ENCODE measurements at places on chromosomes 2 and 18.

DNA sequence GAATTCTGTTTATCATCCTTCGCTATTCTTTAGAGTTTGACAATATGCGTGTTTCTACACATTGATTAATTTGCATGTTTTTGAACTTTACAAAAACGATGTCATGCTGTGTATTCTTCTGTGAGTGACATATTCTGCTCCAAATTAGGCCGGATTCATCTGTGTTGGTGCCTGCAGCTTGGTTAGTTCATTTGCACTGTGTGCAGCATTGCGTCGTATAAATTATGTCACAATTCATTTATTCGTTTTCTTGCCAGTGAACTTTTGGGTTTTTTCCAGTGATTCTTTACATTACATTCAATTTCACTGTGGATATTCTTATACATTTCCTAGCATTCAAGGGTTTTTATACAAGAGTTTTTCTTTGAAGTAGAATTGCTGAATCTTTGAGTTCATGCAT lies 118.3 kb downstream of the KCNF1 start:
- no peak for DNase-seq

DNA sequence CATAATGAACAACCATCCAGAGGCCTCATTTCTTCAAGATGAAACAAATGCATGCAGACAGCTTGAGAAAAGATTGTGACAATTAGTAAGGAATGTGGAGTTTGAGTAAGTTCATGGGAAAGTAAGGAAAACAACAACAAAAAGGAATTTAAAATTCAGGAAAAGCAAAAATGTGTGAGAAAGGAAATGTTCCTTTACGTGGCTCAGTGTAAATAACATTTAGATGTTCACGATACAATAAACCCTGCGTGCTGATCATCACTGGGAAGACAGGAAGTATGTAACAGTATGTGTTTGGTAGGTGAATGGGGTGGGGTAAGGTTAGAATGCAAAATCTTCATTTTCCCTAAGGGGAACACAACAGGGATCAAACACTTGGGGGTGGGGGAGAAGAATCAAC lies 72.7 kb downstream of the TRIP12 start:
- DNase-seq, result no peak

DNA sequence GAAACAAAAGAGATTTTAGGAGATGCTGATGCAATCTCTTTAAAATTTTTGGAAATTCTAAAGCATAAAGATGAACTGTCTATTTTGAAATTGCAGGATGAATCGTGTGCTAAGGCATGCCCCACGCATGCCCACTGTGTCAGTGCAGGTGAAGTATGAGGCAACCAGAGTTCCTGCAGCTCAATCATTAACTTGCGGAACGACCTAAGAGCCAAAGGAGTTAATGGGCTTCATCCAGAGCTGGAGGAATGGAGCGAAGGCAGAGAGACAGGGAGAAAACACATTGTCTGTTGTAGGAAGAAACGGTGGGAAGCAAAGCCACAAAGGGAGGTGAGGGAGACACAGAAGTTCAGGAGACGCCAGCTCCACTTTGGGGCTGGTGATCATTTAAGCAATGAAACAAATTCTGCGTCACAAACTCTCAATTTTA lies 265.2 kb downstream of the CCDC85A start:
- DNase-seq, result no peak

DNA sequence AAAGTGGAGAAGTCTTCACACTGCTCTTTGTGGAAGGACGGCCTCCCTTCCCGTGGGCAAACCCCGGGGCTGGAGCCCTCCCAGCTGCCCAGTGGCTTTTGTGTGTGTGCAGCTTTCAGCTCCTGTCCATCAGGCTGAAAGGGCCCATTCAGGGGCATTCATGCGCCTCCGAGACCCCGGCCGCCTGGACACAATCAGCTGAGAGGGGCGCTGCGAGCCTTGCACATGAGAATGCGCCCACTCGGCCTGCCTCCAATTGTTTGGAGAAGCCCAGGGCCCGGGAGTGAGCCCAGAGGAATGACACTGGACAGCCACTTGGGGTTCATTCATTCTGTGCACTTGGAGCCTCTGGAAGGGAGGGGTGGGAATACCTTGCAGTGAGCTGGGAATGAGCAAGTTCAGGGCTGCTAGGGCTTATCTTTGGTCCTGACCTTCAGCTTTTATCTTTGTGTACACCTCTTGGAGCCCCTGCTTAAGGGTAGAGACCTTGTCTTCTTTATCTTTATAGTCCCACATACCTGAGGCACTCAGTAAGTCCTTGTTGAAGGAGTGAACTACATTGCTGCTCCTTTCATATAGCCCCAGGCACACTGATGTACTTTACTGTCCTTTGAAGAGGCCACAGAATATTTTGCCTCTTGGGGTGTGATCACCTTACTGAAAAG lies 56.5 kb downstream of the TCF7L1 start:
- no peak for DNase-seq

DNA sequence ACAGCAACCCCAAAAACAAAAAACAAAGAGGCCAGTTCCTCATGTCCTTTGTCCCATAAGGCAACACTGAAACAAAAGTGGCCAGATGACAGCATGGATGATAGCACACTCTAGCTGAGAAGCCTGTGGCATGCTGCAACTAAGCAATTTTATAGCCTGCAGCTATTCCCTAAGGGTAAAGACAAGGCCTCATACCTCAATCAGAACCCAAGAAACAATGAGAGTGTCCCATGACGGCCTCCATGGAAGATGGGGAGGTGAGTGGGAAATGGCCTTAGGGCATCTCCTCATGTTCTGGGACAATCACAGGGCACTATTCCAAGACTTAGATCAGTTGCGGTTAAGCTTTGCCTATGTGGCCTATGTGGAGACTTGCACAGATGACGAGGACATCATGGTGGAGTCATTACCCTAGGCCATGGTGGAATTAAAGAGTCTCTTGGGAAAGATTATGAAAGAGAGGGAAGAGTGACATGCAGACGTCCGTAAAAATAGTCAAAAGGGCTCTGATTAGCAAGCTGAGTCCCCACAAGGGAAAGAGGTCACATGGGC lies 103.1 kb downstream of the INO80D start:
- no peak for DNase-seq

- DNase-seq, result no peak
Measured at GRCh38 chr2:167271932-167272331, 383.7 kb downstream of the XIRP2 start.

All from HAP-1 (cell line).